GOT3 (cell line): ENCODE measurements at places on chromosomes 16 and 17.

GRCh38 chr17:56177361-56177760, 24.1 kb downstream of the ANKFN1 start:
- no peak for DNase-seq

- DNase-seq, result no peak
These were observed 4.8 kb upstream of the ADAT1 start for GRCh38 chr16:75627851-75628250.

DNA sequence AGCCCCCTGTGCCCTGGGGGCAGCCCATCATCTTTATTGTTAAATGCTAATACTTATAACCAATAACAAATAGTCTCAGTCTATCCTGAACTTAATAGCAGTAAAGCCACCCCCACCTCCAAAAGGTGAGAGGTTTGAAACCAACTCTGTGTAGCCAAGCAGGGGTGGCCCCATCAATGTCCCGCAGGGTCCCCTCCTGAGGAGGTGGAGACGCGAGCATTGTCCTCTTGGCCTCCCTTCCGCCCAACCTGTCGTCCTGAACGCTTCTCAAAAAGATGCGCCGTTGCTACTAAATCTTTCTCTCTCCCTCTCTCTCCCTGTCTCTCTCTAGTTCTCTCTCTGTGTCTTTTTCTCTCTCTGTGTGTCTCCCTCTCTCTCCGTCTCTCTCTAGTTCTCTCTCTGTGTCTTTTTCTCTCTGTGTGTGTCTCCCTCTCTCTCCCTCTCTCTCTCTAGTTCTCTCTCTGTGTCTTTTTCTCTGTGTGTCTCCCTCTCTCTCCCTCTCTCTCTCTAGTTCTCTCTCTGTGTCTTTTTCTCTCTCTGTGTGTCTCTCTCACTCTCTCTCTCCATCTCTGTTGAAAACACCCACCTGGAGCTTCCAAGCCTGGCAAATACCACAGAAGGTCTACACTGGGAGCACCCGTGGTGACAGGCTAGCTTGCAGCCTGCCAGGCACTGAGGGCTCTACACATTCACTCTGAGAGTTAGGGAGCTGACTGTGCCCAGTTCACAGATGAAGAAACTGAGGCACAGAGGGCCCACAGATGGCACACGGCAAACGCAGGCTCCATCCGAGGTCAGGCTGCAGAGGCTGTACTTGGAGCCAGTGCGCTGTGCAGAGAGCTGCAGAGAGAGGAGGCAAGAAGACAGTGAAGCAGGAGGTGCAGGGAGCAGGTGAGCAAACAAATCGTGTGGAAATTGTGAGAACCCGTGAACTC, 185.9 kb downstream of the C16orf95 start:
- no peak for DNase-seq

DNA sequence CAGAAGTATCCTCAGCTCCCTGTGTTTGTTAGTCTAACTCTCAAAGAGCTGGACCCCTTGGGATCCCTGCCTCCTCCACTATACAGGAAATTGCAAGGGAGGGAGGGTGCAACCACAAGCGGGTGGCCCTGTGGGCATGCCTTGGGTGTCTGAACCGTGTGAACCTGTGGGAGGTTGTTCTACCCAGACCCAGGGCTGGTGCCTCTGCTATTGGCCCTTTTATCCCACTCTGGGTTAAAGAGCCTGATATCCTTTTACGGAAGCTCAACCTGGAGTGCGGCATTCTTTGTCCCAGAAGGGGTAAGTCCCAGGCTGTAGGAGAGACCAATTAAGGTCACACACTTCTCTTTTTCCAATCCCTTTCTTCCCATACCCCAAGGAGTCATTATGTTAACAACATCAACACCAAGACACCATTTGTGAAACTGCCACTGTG, 53.4 kb downstream of the ARSG start:
- no peak for DNase-seq

- DNase-seq, result no peak
These were observed 142.5 kb downstream of the PARN start for GRCh38 chr16:14487579-14487978.

DNA sequence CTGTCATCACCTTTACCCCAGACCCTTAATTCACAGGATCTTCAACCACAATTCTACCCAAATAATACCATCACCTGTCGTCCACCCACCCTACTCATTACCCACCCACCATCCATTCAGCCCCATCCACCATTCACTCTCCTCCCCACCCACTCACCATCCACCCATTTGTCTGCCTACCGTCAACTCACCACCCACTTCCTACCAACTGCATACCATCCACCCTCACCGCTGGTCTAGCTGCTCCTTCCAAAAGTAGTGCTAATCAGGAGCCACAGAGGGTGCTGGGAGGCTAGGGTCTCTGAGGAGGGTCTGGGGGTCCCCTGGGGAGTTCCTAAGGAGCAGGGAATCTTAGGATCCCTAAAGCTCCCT, 12.0 kb upstream of the IGFBP4 start:
- DNase-seq, result no peak

- DNase-seq, result no peak
These were observed 9.4 kb upstream of the SOX9 start for GRCh38 chr17:72111336-72111923.

DNA sequence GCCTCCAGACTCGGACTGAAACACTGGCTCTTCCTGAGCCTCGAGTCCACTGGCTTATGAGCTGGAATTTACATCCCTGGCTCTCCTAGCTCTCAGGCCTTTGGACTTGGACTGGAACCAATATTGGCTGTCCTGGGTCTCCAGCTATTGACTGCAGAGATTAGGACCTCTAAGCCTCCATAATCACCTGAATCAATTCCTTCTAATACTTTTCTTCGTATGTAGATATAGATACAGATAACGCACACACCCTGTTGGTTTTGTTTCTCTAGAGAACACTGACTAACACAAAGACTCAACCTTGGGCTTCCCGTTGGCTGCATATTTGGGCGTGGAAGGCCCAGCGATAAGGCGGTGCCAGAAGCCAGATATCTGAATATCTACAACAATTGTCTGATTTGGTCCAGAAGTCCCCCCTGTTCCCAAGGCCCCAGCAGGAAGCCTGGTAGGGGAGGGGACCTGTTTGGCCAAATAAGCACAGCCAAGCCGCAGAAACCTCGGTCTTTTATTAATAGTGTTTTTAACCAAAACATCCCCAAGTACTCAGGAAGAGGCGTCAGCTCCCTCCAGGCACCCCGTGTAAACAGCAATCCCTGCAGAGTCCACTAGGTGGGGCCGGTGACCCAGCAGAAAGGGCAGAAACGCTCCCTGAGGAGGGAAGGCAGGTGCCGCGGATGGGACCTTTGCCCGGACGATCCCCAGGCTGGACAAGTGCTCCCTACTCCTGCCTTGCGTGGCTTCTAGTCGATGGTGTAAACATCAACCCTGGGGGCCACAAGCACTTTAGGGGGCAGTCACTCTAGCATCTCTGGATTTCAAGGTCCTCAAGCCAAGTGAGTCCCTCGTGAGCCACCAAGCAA, 57.0 kb downstream of the ABR start:
- DNase-seq, result no peak

GRCh38 chr17:20989991-20990855, 52.6 kb downstream of the USP22 start:
- no peak for DNase-seq

DNA sequence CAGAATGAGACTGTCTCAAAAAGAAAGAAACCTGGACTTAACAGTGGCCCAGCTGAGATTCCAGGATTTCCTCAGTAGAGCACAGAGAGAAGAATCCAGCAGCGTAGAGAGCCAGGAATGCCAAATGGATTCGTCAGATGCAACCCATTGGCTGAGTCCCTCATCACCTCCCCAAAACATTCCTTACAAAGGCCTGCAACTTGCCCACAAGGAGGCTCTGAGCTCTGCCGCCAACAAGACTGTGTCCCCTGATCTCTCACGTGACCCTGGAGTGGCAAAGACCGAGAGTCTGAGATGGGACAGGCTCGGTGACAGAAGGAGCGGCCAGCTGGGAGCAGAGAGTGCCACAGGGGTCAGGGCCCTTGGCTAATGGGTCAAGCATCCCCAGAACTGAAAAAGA, 6.9 kb upstream of the CHMP6 start:
- DNase-seq, result no peak

DNA sequence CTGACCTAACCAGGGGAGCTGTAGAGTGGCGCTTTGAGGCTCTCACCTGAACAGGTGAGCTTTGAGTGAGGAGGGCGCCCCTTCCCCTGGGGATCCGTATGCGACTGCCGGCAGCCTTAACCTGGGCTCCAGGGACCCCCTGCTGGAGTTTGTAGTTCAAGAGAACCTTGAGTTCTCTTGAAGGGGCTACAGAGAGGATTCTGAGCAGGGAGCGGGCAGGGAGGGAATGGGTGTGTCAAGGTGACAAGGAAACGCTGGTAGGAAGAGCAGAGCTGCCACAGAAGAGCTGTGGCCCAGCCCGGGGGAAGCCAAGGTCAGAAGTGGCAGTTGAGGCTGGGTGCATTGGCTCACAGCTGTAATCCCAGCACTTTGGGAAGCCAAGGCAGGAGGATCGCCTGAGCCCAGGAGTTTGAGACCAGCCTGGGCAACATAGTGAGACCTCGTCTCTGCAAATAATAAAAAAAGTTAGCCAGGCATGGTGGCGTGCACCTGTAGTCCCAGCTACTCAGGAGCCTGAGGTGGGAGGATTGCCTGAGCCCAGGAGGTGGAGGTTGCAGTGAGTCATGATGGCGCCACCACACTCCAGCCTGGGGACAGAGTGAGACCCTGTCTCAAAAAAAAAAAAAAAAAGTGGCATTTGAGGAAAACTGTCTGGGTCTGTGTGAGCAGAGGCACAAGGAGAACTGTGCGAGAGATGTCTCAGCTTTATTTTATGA, 1.2 kb downstream of the LLGL2 start:
- no peak for DNase-seq

- no peak for DNase-seq
These were observed 78.1 kb upstream of the TOB1 start for GRCh38 chr17:50944054-50944901.

DNA sequence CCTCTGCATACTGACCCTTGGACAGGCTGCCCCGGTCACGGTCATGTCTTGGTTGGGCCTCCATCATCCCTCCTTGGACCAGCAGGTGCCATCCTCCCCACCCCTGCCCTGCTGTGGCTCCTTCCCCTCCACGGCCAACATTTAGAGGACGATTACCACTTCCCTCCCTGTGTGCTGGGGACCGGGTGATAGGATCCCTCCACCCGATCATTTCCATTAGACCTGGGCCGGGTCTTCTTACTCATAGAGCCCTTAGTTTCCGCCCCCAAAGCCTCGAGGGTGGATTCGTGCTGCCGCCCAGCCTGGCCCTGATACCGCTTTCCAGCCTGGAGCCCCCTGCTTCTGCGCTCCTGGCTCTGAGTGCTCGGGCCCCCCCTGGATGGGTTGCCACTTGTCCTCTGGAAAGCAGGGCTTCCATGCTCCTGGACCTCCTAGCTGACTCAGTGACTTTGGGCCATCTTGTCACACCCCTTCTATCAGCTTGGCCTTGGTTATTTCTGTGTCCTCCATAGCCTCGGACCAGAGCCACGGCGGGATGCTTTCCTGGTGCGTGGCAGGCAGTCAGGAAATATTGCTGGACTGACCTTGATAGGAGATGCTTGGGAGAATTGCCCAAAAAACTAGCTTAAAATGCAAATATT, 171.4 kb downstream of the SEC14L1 start:
- DNase-seq, result no peak

DNA sequence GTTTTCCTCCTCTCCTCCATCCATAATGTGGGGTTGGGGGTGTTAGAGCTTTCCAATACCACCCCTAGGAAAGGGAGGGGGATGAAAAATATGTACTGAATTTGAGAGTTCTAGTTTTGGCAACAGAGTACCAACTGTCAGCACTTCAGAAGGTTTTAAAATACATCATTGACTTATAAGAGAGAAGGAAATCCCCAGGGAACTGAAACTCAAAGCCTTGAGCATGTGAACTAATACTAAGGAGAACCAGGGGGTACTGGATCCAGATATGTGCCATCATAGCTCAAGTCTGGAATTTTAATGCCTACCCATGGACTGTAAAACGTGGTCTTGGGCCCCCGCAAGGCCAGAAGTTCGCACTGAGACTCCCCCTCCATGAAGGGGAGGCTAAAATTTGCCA, 15.8 kb downstream of the CACNG5 start:
- no peak for DNase-seq

- no peak for DNase-seq
These were observed 5.8 kb downstream of the PLA2G15 start for GRCh38 chr16:68250951-68251350.

GRCh38 chr16:64499211-64499610, 622.7 kb downstream of the CDH11 start:
- DNase-seq, result no peak

- DNase-seq, result no peak
These were observed 28.6 kb upstream of the NUDT16L1 start for GRCh38 chr16:4664538-4665418.

- DNase-seq, result no peak
These were observed 18.4 kb upstream of the FBF1 start for GRCh38 chr17:75959051-75959838.

GRCh38 chr17:2551928-2552327, 40.2 kb upstream of the METTL16 start:
- DNase-seq, result no peak

GRCh38 chr16:19809693-19810092, 75.0 kb downstream of the GPRC5B start:
- no peak for DNase-seq

- DNase-seq, result no peak
These were observed 24.4 kb downstream of the TBX21 start for GRCh38 chr17:47757386-47757785.

DNA sequence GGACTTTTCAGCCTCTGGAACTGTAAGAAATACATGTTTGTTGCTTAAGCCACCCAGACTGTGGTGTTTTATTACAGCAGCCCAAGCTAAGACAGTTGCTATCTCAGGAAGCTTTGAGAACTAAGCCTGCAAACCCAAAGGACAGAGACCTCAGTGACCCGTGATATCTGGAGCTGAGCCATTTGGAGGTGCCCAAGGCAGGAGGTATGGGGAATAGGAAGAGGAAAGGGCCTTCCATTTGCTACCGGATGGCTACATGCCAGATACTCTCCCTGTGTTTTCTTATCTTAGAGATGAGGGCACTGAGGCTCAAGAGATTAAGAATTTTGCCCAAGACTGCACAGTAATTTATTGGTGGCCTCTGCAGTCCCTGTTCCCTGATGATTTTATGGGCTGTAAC, 622.1 kb upstream of the CDH5 start:
- DNase-seq, result no peak

- no peak for DNase-seq
These were observed 87.5 kb upstream of the GSE1 start for GRCh38 chr16:85525420-85526184.

DNA sequence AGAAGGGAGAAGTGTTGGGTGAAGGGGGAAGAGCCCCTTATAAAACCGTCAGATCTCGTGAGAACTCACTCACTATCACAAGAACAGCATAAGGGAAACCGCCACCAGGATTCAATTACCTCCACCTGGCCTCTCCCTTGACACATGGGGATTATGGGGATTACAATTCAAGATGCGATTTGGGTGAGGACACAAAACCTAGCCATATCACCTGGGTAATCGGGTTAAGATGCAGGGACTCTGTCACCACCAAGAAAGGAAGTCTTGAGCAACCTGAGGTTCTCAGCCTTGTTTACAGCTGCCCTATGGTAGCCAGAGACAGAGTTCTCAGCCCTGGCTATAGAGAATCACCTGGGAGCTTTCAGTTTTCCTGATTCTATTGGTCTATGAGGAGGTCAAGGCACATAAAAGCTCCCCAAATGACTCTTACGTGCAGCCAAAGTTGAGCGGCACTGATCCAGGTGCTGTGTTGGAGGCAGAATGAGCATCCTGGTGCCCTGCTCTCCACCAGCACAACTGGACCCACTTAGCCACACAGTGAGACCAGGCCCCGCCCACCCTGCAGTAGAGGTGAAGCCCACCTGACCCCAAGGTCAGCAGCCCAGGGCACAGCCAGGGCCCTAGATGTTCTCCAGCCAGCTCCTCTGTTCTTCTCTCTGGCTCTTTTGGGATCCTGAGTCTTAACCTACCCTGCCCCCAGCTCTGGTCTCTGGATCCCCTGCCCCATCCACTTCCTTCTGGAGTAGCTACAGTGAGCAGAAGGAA, 138.5 kb upstream of the CDH5 start:
- no peak for DNase-seq
